Activated B cell treated with CpG ODN at 0.5 μM for 24 hours (primary cell): ENCODE measurements at places on chromosomes 5 and 9. TPM values are rescaled to one million over a fixed set of nuclear protein-coding genes. Genes with fewer than 3 reads are reported as not detected.

Gene BSPRY
- total RNA-seq, result 1.1 and 1.3 TPM in 2 replicates

Gene PAPPA
- total RNA-seq, result not detected in 2 replicates

Gene FCN2
- not detected in 2 replicates for total RNA-seq

Gene PTGS1
- total RNA-seq, result 8.9 and 9.4 TPM in 2 replicates

Gene ADAMTSL1
- total RNA-seq, result not detected in 2 replicates

Gene CDC23
- 31.9 and 35.0 TPM in 2 replicates for total RNA-seq

Gene EQTN
- not detected in 2 replicates for total RNA-seq

Gene CSF2
- 0.29 TPM in 1 of 2 replicates, not detected in the other for total RNA-seq

Gene INSYN2B
- not detected in 2 replicates for total RNA-seq

Gene MARCHF3
- total RNA-seq, result 21.9 and 22.8 TPM in 2 replicates

Gene AGXT2
- total RNA-seq, result not detected in 2 replicates

Gene ZFP2
- 0.44 and 0.95 TPM in 2 replicates for total RNA-seq

Gene UGT3A2
- total RNA-seq, result not detected in 2 replicates

Gene PCDHGB2
- total RNA-seq, result 2.2 and 2.6 TPM in 2 replicates

Gene NR5A1
- not detected in 2 replicates for total RNA-seq

Gene BRINP1
- not detected in 2 replicates for total RNA-seq

Gene CARTPT
- total RNA-seq, result not detected in 2 replicates

Gene SLC28A3
- total RNA-seq, result not detected in 2 replicates

Gene FGF18
- 0.15 TPM in 1 of 2 replicates, not detected in the other for total RNA-seq

Gene GRIA1
- total RNA-seq, result not detected in 2 replicates

Gene DMRT3
- not detected in 2 replicates for total RNA-seq

Gene TRIM52
- total RNA-seq, result 30.9 and 36.9 TPM in 2 replicates

Gene SLC34A1
- total RNA-seq, result not detected in 2 replicates

Gene AMBP
- not detected in 2 replicates for total RNA-seq

Gene RNF180
- not detected in 2 replicates for total RNA-seq

Gene FOXD4L4
- 0.29 and 0.39 TPM in 2 replicates for total RNA-seq

Gene C9orf153
- total RNA-seq, result 0.17 and 0.18 TPM in 2 replicates

Gene TYRP1
- not detected in 2 replicates for total RNA-seq

Gene PCDHB12
- not detected in 2 replicates for total RNA-seq

Gene CDKN2B-AS1
- 1.3 and 1.4 TPM in 2 replicates for total RNA-seq

Gene WWC1
- total RNA-seq, result 1.3 and 2.0 TPM in 2 replicates

Gene ARHGEF39
- 0.59 and 0.89 TPM in 2 replicates for total RNA-seq

Gene DEPDC1B
- 0.44 and 0.98 TPM in 2 replicates for total RNA-seq

Gene KIAA1958
- 5.8 and 7.4 TPM in 2 replicates for total RNA-seq

Gene KIF3A
- 9.2 and 9.8 TPM in 2 replicates for total RNA-seq

Gene PCDHA1
- not detected in 2 replicates for total RNA-seq

Gene EIF4E1B
- not detected in 2 replicates for total RNA-seq

Gene CNTNAP3
- total RNA-seq, result 0.24 and 0.71 TPM in 2 replicates

Gene GRM6
- total RNA-seq, result not detected in 2 replicates

Gene TLX3
- not detected in 2 replicates for total RNA-seq

Gene CCDC152
- total RNA-seq, result 6.4 and 6.9 TPM in 2 replicates

Gene MLANA
- total RNA-seq, result not detected in 2 replicates

Gene SYNPO
- 49.2 and 49.3 TPM in 2 replicates for total RNA-seq

Gene SELENOP
- total RNA-seq, result not detected in 2 replicates

Gene FOXD1
- 0.09 and 0.10 TPM in 2 replicates for total RNA-seq

Gene TENT4A
- 42.4 and 51.2 TPM in 2 replicates for total RNA-seq

Gene OGN
- not detected in 2 replicates for total RNA-seq

Gene NRARP
- 1.9 and 3.0 TPM in 2 replicates for total RNA-seq

Gene AJM1
- total RNA-seq, result 1.0 and 1.6 TPM in 2 replicates

Gene ALDH1A1
- not detected in 2 replicates for total RNA-seq

Gene SPDL1
- 13.3 and 20.6 TPM in 2 replicates for total RNA-seq

Gene PCDHB6
- total RNA-seq, result not detected in 2 replicates

Gene ZNF366
- total RNA-seq, result not detected in 2 replicates

Gene SLC46A2
- total RNA-seq, result not detected in 2 replicates

Gene PCDHA9
- total RNA-seq, result not detected in 2 replicates

Gene UBAC1
- 24.3 and 25.5 TPM in 2 replicates for total RNA-seq

Gene EPB41L4B
- 5.3 and 6.1 TPM in 2 replicates for total RNA-seq

Gene OR1J4
- not detected in 2 replicates for total RNA-seq

Gene SLC36A2
- not detected in 2 replicates for total RNA-seq
